Cortex of kidney (tissue), 1 donor: ENCODE measurements at places on chromosomes 7 and 10.

- no peak for DNase-seq
Observed at GRCh38 chr10:474406-474805, 215.1 kb downstream of the DIP2C start.

- DNase-seq: no peak
Observed at GRCh38 chr7:85090143-85090542, 96.7 kb downstream of the SEMA3D start.

DNA sequence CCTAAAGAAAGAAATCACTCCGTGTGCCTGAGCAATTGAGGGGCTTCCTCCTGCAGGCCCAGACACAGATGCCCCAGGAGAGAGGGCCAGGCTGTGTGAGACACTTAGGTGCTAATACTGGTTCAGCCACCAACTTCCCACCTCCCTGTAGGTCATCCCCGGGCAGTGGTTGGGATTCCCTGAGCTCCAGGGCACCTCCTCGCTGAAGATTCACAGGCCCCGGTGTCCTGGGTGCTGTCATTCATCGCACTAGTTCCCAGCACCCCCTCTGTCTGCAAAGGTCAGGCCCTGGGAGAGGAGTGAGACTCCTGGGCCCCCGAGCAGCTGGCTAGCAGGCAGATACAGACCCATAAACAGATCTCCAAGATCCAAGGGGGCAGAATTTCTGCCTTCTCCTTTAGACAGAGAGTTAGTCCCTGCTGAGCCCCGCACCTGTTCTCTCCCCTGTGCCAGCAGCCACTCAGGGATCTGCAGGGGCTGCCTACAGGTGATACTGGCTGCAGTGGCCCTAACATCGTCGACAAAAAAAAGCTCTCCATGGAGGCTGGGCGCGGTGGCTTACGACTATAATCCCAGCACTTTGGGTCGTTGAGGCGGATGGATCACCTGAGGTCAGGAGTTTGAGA is 38.2 kb upstream of the GTF2I start:
- no peak for DNase-seq

- no peak for DNase-seq
Observed at GRCh38 chr10:123103944-123104343, 31.8 kb upstream of the HMX3 start.

DNA sequence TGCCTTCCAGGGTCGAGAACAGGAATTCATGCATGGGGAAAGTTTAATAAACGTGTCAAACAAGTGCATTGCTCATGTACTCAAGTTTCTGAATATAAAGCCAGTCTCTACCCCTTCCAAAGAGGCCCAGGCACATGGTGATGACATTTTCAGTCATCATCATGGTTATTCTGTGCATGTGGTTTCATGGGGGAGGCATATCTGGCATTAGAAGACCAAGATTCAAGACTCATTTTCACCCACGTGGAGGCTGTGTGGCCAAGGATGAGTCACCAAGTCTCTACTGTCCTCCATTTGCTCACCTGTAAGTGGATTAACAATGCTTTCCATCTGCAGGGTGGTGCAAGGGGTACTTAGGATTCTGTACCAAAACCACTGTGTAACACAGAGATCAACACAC is 34.0 kb upstream of the CNPY1 start:
- DNase-seq: no peak

DNA sequence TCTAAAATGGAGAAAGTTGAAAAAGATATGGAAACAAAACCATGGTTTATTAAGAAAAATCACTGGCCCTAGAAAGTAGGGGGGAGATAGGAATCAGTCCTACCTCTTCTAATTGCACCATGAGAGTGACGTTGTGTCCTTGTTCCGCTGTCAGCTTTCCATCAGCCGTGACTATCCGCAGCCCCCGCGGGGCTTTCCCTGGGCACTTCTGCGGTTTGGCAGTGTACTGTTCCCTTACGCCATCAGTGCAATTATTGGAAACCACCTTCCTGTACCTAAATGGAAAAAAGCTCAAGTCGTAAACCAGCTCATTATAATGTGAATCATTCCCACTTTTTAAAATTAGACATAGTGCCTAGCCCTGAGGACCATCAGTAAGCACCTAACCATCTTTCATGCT is 512.2 kb downstream of the SORCS1 start:
- no peak for DNase-seq

- DNase-seq: no peak
Observed at GRCh38 chr10:125217990-125218675, 57.8 kb upstream of the CTBP2 start.

GRCh38 chr10:8102708-8103401 is 48.4 kb downstream of the GATA3 start:
- no peak for DNase-seq

GRCh38 chr10:128686630-128687278 is 560.5 kb upstream of the MKI67 start:
- DNase-seq: no peak

GRCh38 chr7:70580161-70580560 is 551.8 kb upstream of the GALNT17 start:
- DNase-seq: no peak

GRCh38 chr10:121245754-121246153 is 352.5 kb downstream of the FGFR2 start:
- no peak for DNase-seq

DNA sequence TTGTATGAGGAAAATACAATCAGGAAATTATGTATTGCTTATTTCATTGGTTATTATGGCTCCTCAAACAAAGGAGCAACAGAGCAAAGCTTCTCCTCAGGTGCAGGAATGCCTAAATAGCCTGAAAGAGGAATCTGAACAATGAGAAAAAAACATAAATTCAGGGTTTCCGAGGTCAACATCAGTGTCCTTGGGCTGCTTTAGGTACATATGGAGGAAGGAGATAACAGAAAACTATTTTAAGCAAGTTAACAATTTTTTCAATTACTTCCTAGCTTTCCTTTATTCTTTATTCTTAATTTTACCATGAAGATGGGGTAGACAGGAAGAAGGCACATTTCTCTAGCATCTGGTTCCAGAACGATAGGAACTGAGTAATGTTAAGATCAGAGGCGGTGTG is 14.0 kb downstream of the SLC16A9 start:
- DNase-seq: no peak

DNA sequence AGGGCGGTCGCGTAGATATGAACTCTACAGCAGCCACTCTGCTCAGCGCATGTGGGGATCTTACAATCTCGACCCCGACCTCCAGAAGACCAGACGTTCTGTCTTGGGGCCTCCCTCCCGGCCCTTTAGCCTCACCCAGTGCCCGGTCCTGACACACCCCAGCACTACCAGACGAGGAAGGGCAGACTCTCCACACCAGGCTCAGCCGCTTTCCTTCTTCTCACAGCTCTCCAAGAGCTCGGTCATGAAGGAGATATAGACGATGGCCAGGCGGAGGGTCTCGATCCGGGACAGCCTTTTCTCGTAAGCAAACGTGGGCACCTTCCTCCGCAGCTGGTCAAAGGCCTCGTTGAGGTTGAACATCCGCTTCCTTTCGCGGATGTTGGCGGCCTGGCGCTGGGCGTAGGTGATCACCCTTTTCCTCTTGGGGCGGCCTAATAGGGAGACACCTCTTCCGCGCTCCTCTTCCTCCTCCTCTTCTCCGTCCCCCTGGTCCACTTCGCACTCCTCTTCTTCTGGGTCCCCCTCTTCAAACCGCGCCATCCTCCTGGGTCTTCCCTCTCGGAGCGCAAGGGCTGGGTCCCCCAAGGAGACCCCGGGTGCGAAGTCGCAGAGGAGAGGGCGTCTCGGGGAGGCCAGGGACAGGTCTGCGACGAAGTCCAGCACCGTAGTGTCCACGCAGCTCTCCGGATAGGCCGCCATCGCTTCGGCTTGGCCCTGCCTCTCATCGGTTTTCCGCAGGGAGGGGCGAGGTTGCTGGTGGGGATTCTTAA is at the start of gene FERD3L:
Gene FERD3L (minus strand): TSS at position 761 of the 773 bp plus-strand sequence. CDS start 59 bp downstream, at position 702.
- DNase-seq: no peak

DNA sequence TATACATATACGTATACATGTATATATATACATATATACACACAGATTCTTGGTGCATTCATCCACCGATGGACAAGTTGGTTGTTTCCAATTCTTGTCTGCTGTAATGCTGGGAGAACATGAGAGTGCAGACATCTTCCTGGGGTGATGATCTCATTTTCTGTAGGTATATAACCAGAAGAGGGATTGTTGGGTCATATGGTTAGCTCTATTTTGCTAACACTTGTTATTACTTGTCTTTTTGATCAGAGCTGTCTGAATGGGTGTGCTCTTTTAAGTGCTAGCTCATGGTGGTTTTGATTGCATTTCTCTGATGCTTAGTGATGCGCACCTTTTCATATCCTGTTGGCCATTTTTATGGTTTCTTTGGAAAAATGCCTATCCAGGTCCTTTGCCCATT is 106.4 kb downstream of the TAX1BP1 start:
- DNase-seq: no peak

DNA sequence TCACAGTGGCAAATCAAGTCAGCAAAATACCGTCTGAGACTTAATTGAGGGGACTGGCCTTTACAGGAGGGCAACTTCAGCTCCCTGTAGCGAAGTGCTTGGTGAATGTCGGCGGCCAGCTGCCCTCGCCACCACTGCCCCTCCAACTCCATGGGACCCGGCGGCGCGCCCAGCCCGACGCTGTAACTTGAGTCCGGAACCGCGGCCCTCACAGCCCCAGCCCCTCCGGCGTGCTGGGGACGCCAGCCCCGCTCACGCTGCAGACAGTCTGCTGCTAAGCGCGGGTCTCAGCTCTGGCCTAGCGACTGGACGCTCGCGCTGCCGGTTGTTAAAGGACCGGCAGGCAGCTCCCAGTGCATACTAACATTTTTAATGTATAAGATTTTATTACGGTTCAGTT is 113.4 kb upstream of the NUPR2 start:
- DNase-seq: no peak

DNA sequence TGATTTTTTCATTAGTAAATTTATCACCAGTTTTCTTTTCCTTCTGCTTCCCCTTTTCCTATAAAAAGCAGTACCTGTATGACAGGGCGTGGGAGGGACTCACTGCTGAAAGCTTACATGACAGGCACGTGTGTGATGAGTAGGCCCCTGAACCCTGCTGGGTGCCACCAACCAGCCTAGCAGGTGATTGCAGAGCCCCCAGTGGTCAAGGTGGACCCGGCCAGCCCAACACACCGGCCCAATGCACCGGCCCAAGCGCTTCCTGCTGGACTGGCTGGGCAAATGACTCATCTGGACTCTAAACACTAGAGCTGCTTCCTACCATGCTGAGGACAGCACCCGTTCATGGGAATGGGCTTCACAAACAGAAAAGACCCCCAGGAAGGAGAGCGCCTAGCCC is 89.8 kb upstream of the TMEM72 start:
- no peak for DNase-seq

DNA sequence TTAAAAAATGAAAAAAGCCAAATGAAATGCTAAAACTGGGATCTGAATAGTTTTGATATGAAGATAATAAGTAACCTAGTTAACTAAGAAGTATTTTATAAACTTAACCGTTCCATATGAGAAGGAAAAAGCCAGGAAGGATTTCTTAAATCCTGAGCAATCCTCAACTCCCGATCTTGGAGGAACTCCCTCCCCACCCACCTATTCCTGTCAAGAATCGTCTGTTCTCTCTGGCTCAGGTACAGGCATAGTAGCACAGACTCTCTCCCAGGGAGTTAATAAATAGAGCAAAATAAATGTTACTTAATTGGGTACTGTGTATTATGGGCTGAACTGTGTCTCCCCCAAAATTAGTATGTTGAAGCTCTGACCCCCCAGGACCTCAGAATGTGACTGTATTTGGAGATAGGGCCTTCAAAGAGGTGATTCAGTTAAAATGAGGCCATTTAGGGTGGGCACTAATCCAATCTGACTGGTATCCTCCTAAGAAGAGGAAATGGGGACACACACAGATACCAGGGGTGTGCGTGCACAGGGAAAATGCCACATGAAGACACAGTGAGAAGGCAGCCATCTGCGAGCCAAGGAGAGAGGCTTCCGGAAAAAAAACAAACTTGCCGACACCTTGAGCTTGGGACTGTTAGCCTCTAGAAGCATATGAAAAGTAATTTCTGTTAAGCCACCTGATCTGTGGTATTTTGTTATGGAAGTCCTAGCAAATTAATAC is 28.7 kb downstream of the PUS7 start:
- no peak for DNase-seq

GRCh38 chr10:114974625-114975024 is 36.6 kb downstream of the TRUB1 start:
- no peak for DNase-seq

DNA sequence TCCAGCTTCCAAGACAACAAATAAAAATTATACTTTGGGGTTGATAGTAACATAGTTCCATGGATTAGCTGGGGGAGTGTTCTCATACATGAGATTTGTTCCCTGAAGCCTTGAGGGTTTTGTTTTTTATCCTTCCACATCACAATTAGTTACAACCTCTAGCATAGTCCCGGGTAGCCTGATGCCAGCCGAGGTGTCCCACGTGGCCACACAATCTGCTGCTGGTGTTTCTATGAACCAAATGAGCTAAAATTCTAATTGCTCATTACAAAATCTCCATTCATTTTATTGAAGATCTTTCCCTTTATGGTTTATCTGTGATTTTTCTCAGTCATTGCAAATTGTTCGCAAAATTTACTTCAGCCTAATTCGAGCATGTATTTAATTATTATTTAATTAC is 84.7 kb downstream of the CACNA2D1 start:
- no peak for DNase-seq

- DNase-seq: no peak
Observed at GRCh38 chr7:141590666-141591065, 39.5 kb downstream of the AGK start.

DNA sequence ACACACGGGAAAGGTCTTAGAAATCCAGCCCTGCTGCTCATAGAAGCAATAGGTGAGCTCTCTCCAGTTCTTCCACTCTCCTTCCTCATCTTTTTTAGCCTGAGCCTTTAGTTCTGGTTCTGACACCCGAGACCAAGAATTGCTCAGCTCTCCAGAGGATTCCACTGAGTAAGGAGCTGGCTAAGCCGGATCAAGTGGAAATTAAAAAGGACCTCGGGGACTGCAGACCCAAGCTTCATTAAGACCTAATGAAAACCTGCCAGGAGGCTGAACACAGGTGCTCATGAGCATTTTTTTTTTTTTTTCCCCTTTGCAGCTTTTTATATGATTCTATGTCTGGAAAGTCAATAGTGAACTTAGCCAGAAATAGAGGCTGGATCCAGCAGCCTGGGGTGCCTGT is 1176.0 kb upstream of the AUTS2 start:
- DNase-seq: no peak

DNA sequence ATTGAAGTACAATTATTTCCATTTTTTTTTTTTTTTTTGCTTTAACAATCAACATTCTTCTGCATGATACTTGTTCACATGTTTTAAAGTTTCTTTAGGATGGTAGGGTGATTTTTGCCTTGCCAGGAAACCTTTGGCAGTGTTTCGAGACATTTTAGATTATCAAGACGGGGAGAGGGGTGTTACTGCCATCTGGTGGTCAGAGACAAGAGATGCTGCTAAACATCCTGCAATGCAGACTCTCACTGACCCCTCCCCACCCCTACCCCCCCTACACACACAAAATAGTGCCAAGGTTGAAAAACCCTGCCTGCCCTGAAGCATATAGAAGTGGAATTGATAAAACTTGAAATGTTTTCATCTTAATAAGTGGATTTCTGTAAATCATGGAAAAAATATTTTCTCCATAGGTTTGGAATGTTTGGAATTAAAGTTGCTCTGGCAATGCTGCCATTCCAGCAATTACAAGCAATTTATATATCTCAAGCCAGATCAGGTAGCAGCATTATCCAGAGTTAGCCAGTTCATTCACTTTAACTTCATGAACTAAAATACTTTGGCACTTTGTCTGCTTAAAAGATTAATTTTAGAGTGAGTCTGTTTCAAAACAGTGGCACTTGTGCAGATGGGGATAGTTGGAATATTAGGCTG is 62.1 kb downstream of the SDHAF3 start:
- no peak for DNase-seq
